Ammon's horn (tissue), 1 donor: ENCODE measurements at places on chromosomes 2 and 18.

DNA sequence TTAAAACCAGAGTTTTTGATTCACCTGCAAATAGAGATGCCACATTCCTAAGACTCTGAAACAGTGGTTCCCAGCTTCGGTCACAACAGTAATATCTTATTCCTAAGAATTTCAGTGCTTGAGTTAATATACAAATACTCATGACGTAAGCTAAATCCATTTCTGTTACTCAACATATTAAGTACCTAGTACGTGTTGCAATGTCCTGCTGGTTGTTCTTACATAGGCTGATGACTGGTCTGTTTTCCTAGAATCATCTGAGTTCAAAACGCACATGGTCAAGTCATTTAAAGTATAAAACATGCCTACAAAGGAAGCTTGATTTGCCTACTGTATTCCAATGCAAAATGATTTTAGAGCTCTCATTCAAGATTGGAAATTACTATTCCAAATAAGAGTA, 7.2 kb downstream of the NCL start:
- DNase-seq: no peak

- DNase-seq: no peak
These were observed 8.6 kb upstream of the PDIA6 start for GRCh38 chr2:10820978-10821695.

GRCh38 chr2:160194351-160194750, 5.7 kb downstream of the ITGB6 start:
- DNase-seq: no peak

DNA sequence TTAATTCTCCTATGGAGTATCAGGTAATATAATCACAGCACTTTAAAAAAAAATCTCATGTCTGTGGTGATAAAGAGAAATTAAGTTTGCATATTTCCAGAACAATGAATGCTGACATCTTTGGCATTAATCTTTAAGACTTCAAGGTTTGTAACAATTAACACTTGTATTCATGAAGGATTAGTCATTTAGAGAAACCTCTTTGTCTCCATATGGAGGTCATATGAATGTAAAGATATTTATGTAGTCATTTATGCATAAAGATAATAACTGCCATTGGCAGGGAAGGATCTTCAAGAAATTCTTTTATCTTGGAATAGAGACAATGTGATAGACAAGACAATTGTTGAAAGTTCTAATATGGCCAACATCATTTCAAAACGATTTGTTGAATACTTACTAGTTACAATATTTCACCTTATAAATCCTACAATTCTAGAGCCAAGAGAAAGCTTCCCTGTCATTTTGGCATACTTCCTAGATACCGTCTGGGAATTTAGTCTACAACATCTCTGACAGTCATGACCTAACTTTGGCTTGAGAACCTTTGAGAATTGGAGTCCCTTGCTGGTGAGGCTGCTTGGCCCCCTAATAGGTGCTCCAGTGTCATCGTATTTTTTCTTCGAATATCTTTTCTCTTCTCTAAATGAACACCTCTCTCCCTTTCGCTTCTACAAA, 33.6 kb downstream of the RASGRP3 start:
- DNase-seq: no peak

DNA sequence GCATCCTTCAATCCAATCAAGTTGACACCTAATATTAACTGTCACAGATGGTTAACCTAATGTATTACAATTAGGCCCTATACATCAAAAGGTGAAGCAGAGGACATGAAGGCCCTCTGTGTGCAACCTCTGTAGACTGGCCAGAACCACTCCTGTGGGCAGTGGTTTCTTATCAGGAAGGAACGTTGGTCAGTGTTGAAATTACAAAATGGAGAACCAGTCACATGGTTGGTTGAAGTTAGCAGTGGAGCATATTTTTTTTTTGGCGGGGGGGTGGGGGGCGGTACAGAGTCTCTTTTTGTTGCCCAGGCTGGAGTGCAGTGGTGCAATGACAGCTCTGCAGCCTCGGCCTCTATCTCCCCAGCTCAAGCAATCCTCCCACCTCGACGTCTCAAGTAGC, 19.8 kb downstream of the RNU2-63P start:
- peak; percentile 0 for DNase-seq

GRCh38 chr2:235512699-235513053, 18.8 kb downstream of the AGAP1 start:
- no peak for DNase-seq

- DNase-seq: no peak
These were observed 86.6 kb upstream of the THOC1 start for GRCh38 chr18:354471-354870.

DNA sequence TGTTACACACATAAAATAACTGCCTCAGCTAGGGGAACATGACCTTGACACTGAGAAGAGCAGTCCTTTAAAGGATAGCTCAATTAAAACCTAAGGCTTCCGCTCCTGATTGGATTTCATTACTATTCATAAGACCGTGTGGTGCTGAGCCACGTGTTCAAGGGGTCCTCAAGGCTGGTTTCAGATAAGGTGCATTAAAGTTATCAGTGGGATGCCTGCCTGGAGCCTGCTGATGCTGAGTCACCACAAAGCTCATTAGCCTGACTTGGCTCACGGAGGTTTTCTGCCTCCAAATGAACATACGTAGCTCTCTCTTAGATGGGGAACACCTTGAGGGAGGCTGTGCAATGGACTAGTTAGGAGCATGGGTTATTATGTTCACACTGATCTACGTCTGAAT, 518.9 kb downstream of the TDRD15 start:
- DNase-seq: no peak

GRCh38 chr2:67790622-67791021, 272.2 kb downstream of the C1D start:
- no peak for DNase-seq

- DNase-seq: peak; percentile 17
These were observed 157.0 kb downstream of the EML6 start for GRCh38 chr2:54880428-54880827.

GRCh38 chr18:56258178-56258577, 380.2 kb downstream of the TXNL1 start:
- DNase-seq: no peak

- no peak for DNase-seq
These were observed 142.0 kb downstream of the ACTR3 start for GRCh38 chr2:114031605-114032505.

GRCh38 chr2:217911283-217912097, 91.3 kb downstream of the TNS1 start:
- DNase-seq: no peak

DNA sequence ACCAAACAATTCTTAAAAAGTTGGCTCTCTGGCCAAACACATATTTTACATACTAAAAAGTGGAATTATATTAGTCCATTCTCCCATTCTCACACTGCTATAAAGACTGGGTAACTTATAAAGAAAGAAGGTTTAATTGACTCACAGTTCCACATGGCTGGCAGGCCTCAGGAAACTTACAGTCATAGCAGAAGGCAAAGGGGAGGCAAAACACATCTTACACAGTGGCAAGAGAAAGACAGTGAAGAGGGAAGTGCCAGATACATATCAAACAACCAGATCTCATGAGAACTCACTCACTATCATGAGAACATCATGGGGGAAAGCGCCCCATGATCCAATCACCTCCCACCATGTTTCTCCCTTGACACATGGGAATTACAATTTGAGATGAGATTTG, 42.6 kb downstream of the EDAR start:
- no peak for DNase-seq

- no peak for DNase-seq
These were observed 38.4 kb downstream of the LAMA1 start for GRCh38 chr18:7079231-7079630.

- peak; percentile 89 for DNase-seq
These were observed 27.1 kb upstream of the PTMA start for GRCh38 chr2:231680992-231681852.

DNA sequence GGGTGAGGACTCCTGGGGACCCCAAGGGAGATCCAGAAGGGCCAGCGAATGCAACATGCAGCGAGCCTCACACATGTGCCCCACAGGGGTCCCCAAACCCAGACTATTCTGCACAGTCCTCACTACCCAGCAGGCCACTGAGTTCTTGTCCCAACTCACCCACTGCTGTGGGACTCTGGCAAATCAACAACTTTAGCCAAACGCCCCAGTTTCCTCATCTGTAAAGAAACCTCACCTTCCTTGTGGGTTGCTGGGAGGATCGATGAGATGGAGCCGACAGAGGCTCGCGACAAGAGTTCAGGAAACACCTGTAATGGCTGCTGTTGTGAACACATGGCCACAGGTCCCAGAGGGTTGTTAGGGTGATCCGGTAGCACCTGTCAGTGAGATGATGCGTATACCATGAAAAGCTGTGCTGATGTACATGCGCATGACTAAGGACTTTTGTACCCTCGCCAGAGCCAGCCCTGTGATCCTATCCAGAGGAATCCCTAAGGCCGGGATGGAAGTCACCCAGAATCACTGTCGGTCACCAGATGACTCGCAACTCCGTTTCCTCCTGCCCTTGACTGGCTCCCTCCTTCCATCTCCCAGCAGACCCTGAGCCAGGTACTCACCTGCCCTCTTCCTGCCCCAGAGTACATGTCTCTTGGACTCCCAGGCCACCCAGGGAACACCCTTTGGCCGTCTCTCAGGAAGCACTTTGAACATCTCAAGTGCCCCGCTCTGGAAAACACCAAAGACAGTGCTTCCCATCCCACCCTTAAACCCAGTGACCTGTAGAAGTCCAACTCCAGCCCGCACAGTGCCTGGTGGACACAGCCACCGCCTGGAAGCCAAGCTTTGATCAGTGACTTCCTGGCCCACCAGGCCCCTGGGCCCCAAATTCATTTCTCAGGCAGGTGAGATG, 103.3 kb upstream of the ID2 start:
- DNase-seq: no peak

GRCh38 chr2:190678444-190679162, 29.7 kb downstream of the NAB1 start:
- peak; percentile 34 for DNase-seq

DNA sequence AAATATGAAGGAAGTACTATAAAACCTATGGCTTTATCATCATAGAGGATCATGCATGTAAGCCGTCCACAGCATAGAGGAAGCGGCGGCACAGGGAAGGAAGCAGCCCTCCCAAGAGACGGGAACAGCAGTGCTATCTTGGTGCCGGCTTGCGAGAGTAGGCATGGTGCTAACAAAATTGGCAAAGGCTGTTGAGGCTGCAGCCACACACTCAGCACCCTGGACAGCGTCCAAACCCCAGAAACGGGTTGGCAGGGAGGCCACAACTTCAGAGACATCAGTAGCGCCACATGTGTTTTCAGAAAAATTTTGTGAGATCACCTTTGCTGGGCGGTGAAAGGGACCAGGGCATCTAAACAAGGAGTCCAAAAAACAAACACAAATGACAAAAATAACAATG, 37.7 kb downstream of the NETO1 start:
- peak; percentile 71 for DNase-seq
